ENCODE measurements at places on chromosomes 5 and 9. TPM values are rescaled to one million over a fixed set of nuclear protein-coding genes. Genes with fewer than 3 reads are reported as not detected.

- no peaks in the 10 kb centered on the region for H3K4me1 ChIP-seq
- no peaks in the 10 kb centered on the region for H3K27me3 ChIP-seq
- no peak overlapping the region for H3K4me3 ChIP-seq
Observed at GRCh38 chr5:21701317-21701716, 1151.8 kb downstream of the CDH12 start.

GRCh38 chr5:164370841-164371240, 865.4 kb downstream of the MAT2B start:
- no peaks in the 10 kb centered on the region for H3K4me1 ChIP-seq
- no peak overlapping the region for H3K27ac ChIP-seq

DNA sequence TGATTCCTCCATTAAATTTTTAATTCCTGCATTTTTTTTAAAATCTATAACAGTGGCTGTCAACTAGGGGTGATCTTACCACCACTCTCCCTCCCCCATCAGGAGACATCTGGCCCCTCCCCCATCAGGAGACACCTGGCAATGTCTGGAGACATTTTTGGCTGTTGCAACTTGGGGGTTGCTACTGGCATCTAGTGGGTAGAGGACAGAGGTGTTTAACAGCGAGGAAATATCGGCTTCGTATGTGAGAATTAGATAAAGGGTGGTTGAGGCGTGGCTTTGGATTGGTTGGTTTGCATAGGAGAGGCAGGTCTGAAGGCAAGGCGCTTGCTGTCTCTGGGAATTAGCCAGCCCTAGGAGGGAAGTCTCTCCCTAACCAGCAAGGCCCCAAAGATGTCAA, 10.5 kb downstream of the CDHR2 start:
- DNase-seq = no peak
- no peaks in the 10 kb centered on the region for H3K4me1 ChIP-seq
- H3K27me3 ChIP-seq = no peaks in the 10 kb centered on the region
- H3K36me3 ChIP-seq = no peaks in the 10 kb centered on the region
- no peak overlapping the region for H3K4me3 ChIP-seq
- no peak overlapping the region for H3K27ac ChIP-seq

SLC2A6 gene
- 3.3 TPM for polyA plus RNA-seq

Measured in adrenal gland (tissue), 19 donors.